ENCODE measurements at places on chromosomes 5 and 9.

- DNase-seq = no peak
These were observed 46.0 kb upstream of the OSMR start for GRCh38 chr5:38799556-38800377.

GRCh38 chr5:9515436-9515835 lies 30.4 kb downstream of the SEMA5A start:
- DNase-seq = no peak

DNA sequence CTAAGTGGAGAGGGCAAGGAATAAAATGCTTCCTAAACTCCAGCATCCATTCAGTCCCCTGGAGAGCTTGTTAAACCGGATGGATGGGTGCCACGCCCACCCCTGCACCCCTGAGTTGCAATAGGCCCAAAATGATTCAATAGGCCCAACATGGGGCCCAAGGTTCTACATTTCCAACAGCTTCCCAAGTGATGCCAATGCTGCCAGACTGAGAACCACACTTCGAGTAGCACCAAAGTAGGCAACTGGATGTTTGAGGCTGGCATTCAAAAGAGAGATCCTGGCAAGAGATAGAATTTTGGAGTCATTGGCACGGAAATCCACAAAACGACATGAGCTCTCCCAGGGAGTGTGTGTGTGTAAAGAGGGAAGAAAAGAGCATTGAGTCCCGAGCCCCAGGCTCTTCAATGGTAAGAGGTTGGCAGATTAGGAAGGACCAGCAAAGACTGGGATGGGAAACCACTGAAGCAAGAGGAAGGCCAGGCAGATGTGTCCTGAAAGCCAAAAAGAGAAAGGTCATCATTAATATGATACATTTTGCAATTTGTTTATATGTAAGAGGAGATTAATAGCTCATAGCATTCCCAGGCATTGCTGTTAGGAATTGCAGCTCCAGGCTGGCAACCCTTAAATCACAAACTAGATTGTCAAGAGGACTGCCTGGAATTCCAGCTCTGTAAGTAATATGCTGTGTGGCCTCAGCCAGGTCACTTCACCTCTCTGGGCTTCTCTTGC lies 130.6 kb downstream of the KCNIP1 start:
- DNase-seq = no peak

GRCh38 chr9:126781186-126782052 lies 23.4 kb upstream of the ZBTB43 start:
- peak; percentile 75 for DNase-seq

DNA sequence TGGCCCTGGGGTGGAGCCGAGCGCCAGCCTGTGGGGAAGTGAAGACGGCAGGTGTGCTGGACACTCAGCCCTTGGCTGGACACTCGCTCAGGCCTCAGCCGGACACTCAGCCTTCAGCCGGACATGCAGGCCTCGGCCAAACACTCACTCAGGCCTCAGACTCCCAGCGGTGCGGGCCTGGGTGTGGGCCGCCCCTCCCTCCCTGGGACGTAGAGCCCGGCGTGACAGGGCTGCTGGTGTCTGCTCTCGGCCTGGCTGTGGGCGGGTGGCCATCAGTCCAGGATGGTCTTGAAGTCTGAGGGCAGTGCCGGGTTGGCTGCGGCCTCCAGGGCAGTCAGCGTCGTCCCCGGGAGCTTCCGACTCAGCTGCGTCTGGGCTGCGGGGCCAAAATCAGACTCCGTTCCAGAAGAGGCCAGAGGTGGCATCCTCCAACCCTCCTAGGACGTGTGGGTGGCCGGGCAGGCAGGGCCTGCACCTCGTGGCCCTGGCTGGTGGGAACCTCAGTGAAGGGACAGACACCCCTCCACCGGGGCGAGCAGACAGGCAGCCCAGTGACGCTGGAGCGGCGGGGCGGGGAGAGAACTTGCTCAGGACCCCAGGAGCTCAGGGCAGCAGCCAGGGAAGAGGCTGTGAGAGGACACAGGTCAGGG lies 28.4 kb downstream of the SLC6A18 start:
- no peak for DNase-seq

- DNase-seq = peak; percentile 37
These were observed 139.4 kb downstream of the ATG10 start for GRCh38 chr5:82111191-82111590.

DNA sequence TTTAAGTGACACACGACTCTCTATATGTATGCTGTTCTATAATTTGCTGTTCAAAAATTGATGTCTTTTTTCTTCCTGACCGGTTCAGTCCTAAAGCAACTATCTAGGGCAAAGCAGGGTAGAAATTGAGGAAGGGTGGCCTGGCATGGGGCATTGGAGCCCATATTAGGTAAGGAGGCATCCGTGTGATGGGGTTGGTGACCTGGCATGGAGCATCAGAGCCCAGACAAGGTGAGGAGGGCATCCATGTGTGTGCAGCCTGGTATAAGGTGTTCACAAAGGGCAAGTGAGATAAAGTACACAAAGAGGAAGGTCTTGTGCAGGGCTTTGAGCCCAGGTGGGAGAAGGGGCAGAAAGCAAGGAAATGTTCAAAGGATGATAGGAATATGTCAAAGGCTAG lies 104.9 kb downstream of the PAM start:
- DNase-seq = no peak

GRCh38 chr5:34007201-34007620 lies 639 bp downstream of the AMACR start:
- DNase-seq = no peak

DNA sequence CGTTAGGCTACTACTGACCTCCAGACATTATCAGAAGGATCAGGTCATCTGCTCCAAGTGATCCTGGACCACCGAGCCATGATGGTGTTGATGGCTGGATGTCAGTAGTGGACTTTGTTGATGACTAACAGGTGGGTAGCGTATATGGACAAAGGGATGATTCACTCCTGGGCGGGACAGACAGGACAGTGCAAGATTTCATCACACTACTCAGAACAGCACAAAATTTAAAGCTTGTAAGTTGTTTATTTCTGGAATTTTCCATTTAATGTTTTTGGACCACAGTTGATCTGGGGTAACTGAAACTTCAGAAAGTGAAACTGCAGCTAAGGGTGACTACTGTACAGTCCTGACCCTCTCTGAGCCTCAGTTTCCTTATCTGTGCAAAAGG lies 12.7 kb downstream of the PDGFRB start:
- DNase-seq = peak; percentile 98

DNA sequence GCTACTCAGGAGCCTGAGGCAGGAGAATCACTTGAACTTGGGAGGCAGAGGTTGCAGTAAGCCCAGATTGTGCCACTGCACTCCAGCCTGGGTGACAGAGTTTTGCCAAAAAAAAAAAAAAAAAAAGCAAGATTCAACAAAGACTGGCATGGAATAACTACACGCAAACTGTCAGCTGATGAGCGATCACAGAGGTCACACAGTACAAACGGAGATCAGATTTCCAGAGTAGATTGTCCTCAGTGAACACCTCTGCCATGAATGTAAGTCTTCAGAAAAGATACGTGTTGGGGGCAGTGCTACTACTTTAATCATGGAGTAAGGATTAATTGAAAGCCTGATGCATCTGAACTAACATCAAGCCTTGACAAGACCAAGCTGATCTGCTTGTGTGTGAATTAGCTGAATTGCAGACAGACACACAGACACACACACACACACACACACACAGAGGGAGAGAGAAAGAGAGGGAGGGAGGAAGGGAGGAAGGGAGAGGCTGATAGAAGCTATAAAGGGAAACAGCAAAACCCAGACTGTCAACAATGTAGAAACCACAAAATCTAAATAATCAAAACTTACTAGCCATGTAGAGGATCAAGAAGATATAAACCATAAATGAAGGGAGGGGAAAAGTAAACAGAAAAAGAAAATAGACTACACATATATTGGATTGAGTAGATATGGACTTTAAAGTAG lies 222.9 kb upstream of the ZNF462 start:
- peak; percentile 44 for DNase-seq

DNA sequence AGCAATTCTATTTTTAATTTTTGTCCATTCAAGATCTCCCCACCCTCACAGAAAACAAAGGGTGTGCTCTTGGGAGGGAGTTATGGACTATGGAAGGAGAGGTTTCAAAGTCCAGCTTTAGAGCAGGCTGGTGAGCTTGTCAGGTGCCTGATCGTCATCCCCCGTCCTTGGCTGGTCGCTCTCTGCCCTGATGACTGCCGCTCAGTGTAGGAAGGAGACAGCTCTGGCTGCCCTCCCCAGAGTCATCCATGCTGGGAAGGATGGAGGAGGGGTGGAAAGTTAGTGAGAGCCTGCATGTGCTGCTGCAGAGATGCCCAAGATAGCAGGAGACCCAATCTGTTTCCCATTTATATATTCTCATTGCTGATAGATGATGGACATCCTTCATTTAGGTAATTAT lies 96.6 kb downstream of the NLN start:
- DNase-seq = no peak

- DNase-seq = no peak
These were observed 11.2 kb downstream of the ADAMTS2 start for GRCh38 chr5:179333796-179334761.

- no peak for DNase-seq
These were observed 18.9 kb upstream of the PFDN1 start for GRCh38 chr5:140321796-140322195.

DNA sequence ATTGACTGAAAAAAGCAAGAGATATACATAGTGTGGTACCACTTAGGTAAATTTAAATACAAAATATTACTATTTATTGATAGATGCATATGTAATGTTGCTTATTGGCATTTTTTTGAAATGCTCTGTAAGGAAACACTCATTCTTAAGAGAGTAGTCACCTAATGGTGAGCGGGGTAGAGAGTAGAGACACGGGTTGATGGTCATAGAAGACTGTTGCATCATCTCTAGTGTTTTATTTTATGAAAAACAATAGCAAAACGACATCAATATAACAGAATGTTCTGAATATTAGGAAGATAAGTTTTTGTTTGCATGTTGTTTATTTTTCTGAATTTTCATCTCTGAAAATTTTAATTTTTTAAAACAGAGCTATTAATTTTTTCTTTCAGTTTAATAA lies 4.0 kb downstream of the SRP19 start:
- DNase-seq = no peak

DNA sequence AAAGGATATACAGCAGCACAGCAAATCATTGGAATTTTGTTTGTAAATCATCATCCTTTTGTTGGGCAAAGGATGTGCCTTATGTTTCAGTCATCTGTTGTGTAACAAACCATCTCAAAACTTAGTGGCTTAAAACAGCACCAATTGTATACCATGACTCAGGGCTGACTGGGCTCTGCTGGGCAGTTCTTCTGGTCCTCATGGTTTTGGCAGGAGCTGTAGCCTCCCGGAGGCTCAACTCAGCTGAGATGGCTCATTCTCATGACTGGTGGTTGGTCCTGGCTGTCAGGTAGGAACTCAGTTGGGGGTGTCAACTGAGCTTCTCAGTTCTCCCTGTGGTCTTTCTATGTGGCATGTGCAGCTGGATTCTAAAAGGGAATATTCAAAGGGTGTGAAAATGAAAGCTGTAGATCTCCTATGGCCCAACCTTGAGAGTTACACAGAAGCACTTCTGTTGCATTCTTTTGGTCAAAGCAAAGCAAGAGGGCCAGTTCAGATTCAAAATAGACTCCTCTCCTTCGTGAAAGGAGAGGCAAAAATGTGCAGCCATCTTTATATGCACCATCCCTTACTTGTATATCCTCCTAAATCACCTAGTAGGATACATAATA lies 39.1 kb upstream of the CPEB4 start:
- DNase-seq = no peak

- peak; percentile 20 for DNase-seq
These were observed 6.4 kb upstream of the AGPAT2 start for GRCh38 chr9:136693490-136694162.

DNA sequence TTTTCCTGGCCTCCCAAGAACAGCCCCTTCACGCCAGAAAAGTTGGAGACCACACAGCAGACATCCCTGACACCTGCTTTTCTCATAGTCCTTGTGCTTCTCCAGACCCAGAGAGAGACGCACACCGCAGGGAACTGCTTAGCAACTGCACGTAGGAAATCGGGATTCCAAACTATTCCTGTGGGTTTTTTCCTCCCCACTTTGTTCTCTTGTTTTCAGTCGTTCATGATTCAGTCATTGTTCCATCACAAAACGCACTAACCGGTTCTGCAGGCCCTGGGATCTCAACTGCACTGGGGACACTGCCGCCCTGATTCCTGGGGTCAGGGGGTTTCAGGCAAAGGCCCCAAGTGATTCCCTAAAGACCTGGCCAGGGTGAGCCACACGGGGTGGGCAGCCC lies 588.0 kb upstream of the KLF4 start:
- DNase-seq = no peak

DNA sequence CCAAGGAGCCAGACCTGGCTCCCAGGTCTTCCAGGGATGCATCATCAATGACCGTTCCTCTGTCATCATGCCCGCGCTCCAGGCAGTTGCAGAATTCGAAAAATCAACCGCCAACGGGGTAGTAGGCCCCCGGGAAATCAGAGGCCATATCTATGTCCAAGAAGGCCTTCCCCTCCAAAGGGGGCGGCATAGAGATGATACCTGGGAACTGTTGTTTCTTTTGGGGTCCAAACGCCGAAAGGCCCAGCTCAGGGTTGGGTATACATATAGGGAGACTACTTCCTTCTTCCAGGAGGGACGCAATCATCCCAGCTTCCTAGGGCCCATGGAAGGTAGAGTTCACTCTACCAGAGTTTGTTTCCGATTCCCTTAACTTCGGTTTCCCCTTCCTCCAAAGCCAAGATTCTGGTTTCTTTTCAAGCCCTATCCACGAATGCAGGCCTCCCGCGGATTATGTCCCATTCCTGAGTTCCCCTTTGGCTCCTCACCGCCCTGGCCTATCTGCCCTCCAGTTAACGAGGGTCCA lies 754 bp downstream of the DCAF12 start:
- DNase-seq = peak; percentile 20

- DNase-seq = peak; percentile 19
These were observed 47.3 kb downstream of the RASGEF1C start for GRCh38 chr5:180161420-180162303.

DNA sequence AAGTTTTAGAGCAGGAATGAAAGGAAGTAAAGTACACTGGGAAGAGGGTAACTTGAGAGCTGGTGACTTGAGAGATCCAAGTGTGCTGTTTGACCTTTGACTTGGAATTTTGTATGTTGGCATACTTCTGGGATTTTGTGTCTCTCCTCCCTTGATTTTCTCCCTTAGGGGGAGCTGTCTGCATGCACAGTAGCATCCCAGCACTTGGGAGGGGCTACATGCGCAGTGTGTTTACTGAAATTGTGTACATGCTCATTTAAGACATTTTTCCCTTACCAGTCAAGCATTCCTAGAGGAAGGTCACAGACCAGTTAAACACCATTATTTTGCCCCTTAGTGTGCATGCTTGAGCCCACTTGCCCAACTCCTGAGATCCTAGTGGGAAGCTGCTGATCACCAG lies 120.1 kb downstream of the ZNF622 start:
- no peak for DNase-seq

GRCh38 chr5:81755320-81755719 lies 4.4 kb upstream of the SSBP2 start:
- DNase-seq = peak; percentile 78

- DNase-seq = no peak
These were observed 16.2 kb downstream of the PRKACG start for GRCh38 chr9:68997666-68998065.

DNA sequence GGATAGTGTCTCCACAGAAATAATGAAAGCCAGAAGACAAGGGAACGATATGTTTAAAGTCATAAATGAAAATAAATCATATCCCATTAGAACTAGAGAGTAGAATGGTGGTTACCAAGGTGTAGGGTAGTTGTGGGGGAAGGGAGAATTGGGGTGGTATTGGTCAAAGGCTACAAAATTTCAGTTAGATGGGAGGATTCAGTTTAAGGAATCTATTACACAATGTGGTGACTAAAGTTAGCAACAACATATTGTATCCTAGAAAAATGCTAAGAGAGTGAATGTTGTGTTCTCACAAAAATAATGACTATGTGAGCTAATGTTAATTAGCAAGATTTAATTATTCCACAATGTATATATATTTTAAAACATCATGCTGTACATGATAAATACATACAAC lies 27.8 kb upstream of the LARP1 start:
- no peak for DNase-seq
